ENCODE measurements at places on chromosomes 7 and 10.

- no peak for DNase-seq
Measured at GRCh38 chr10:91758303-91759146, 39.7 kb upstream of the TNKS2 start.

GRCh38 chr10:3749011-3749410 lies 36.0 kb downstream of the KLF6 start:
- no peak for DNase-seq

GRCh38 chr10:46232084-46232483 lies 54.7 kb upstream of the ANTXRL start:
- no peak for DNase-seq

- no peak for DNase-seq
Measured at GRCh38 chr7:41567731-41568114, 135.2 kb downstream of the INHBA start.

DNA sequence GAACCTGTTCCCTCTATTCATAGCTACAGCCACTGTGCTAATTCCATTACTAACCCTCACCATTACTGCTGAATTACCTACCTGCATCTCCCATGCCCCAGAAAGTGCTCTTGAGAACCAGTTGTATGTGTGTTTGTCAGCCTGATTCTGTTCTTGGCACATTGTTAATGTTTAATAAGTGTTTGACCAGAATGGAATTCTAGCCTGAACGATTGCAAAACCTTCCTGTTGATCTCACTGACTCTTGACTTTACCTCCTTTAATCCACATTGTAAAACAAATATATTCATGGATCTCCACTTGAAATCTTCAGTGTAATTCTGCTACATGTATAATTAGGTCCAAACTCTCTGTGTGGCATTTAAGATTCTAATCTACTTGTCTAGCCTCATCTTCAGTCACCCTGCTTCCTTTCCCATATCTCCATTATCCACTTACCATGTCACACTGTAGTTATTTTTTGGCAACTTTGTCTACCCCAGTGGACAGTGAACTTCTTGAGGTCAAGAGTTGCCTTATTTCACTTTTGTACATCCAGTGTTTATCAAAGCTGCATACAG lies 4.9 kb downstream of the ZNF277 start:
- no peak for DNase-seq

DNA sequence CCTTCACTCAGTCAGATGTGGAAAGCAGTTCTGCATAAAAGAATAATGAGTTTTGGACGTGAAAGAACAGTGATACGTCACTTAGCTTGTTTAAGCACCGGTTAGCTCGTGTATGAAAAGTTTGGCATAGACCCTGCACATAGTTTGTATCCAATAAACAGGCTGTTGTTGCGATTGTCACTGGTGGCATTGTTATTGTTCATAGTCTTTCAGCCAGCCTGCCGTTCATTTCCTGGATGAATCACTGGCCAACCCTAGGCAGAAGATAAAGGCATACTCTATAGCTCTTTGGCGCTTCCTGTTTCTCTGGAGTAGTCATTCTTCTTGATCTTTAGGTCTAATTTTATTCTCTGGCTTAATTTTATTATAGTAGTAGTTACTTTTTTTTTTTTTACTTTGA lies 57.8 kb upstream of the ANKRD30A start:
- no peak for DNase-seq

GRCh38 chr7:114160925-114161324 lies 242.1 kb upstream of the PPP1R3A start:
- DNase-seq = no peak

- DNase-seq = no peak
Measured at GRCh38 chr7:81776948-81777630, 7.2 kb upstream of the HGF start.

- DNase-seq = no peak
Measured at GRCh38 chr7:122896509-122896908, 10.2 kb upstream of the CADPS2 start.

- DNase-seq = no peak
Measured at GRCh38 chr7:22725585-22725984, 1.4 kb upstream of the IL6 start.

GRCh38 chr10:52949899-52950298 lies 177.3 kb upstream of the MBL2 start:
- no peak for DNase-seq

- no peak for DNase-seq
Measured at GRCh38 chr7:118252087-118252486, 27.6 kb downstream of the ANKRD7 start.

DNA sequence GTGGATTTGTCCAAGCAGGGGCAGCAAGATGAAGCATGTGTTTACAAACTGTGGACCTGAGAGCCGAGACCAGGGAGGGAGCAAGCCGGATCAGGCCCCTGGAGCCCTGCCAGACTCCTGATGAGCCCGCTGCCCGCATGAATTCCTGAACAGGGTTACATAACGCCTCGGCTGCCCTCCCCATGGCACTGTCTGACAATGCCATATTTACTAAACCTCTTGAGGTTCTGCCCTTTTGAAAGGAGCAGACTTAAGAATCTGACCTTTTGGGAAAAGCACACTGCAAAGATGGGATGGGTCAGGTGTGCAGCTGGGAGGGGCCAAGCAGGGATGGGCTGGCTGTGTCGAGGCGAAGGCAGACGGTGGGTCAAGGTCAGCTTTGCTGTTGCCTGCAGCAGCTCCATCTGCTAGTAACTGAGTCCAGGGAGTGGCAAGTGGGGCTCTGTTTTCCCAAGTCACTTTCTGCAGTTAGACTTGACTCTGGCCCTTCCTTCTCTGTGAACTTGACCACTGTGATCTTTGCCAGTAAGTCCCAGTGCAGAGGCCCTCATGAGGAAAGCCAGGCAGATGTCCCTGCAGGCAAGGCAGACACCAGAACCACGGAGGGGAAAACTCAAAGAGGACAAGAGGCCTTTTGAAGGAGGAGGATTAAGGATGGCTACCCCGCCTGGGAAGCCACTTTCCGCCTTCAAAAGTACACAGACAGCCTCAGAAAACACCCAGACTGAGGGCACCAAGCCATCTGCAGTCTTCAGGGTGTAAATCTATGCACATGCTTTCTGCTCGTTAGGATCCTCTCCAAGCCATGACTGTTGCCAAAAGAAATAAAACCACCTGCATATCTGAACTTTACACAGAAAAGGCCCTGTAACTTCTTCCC lies 175.8 kb downstream of the TNS3 start:
- DNase-seq = no peak

- DNase-seq = no peak
Measured at GRCh38 chr7:122689346-122690109, 9.4 kb downstream of the RNF133 start.

DNA sequence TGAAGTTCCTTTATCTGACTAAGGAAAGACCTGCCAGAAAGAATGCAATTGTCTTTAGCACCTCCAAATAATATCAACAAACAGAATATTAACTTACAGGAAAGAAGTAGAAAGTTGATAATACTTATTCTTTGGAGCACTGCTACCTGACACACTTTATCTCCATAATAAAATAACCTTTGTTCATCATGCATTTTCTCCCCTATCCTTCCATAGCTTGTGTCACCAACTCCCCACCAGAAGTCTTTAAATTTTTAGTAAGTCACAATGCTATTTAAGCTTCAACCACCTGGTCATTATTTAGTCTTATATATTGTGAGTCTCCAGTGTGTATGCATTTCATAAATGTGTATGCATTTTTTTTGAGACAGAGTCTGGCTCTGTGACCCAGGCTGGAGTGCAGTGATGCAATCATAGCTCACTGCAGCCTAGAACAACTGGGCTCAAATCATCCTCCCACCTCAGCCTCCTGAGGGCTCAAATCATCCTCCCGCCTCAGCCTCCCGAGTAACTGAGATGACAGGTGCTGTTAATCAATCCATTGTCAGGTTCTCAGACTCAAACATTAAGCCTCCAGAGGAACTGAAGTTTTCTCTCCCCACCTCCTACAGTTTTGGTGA lies 7.3 kb upstream of the CYP3A43 start:
- DNase-seq = no peak

GRCh38 chr10:124066126-124066700 lies 27.2 kb downstream of the CHST15 start:
- DNase-seq = no peak

DNA sequence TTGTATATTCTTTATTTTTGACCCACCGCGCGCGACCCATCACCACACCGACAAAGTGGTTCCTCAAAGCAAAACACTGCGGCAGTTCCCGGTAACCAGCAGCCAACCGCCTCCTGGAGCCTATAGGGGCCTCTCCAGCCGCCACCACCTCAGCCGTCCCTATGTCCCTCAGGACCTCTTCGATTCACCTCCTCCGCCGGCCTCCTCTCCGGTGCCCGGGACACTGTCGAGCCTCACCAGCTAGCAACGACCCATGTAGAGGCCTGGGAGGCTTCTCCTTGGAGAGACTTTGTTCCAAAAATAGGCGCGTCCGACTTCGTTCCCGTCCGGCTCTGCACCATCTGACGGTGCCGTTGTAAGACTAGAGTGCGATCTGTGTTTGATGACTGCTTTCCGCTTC lies 158.8 kb downstream of the HGF start:
- no peak for DNase-seq

GRCh38 chr7:122412883-122413282 lies 108.3 kb upstream of the FEZF1 start:
- DNase-seq = no peak

GRCh38 chr7:30084212-30084611 lies 50.6 kb upstream of the MTURN start:
- DNase-seq = no peak

DNA sequence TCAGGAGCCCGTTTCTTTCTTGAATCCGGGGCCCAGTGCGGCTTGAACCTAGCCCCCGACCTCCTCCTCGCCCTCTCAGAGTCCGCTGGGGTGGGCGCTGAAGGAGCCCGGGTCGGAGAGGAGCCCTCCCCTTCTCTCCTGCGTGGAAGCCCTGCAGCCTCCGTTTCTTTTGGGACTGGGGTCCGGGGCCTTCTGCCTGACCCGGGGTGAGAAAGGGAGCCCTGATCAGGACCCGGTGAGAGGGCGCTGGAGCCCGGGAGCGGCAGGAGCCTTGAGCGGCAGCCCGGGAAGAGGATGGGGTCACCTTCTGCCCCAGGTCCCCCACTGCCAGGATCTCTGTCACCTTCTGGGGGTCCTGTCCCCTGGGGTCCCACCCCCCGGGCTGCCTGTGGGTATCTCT lies 162.3 kb downstream of the ZNF33B start:
- no peak for DNase-seq

DNA sequence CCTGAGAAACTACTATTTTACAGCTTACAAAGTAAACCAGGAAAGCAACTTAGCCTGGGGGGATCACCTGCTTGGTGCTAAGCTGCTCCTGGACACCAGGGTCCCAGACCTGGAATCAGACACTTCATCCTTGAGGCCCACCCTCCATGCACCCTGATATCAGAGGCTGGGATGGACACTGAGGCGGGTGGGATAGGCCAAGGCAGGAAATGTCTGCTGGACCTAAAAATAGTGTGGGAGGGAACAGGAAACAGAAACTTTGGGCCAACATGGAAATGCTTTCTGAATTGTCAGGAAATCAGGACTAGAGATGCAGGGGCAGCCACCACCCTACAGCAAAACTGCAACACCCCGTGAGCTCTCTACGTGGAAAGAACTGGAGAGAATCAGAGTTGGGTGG lies 101.5 kb upstream of the PODXL start:
- DNase-seq = no peak

DNA sequence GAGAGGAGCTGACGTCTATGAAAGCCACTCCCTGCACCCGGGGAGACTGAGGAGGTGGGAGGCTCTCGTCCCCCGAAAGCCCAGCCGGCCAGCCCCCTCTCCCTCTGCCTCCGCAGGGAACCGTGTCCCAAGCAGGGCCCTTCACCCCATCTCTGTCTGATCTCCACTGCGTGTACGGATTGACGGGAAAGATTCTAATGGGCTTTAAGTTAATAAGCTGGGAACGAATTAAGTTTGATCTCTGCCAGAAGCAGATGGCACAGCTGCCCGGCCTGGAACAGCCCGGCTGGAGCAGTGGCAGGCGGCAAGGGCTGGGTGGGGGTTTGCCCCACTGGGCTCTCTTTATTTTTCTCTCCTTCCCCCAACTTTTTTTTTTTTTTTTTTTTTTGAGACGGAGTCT lies 6.1 kb upstream of the SLC29A4 start:
- no peak for DNase-seq

Measured in stimulated activated CD4-positive, alpha-beta T cell treated with anti-CD3 and anti-CD28 coated beads, Interleukin-1b, Interleukin-23, amount 100 ng/mL, for 4 hours (primary cell).